H1 (cell line): ENCODE measurements at places on chromosomes 1 and 21. TPM values are rescaled to one million over a fixed set of nuclear protein-coding genes. Genes with fewer than 3 reads are reported as not detected.

Gene ARHGEF10L
- polyA plus RNA-seq, result 33.6 and 55.3 TPM in 2 replicates

DNA sequence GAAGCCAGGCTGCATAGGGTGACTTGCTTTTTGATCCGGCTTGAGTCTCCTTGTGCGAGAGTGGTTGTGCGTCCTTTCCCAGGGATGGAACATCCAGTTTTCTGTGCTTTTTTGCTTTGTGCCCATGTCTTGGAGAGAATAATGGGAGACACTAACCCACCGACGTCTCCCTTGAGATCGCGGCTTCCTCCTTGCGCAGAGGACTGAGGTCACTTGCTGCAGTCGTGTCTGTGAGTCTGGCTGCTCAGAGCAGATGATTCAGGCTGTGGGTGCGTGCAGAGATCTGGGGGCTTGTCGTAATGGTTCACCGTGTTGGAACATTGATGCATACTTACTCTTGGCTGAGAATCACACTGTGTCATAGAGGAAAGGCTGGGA is 164.5 kb upstream of the CACNA1E start:
- no peaks in the 10 kb centered on the region for H3K4me1 ChIP-seq
- peaks cover 54% of the 10 kb centered on the region for H3K27me3 ChIP-seq
- DNase-seq, result no peak
- peak overlapping the region; percentile 50 for H3K4me3 ChIP-seq

GRCh38 chr1:233990486-233990885 is 86.0 kb downstream of the SLC35F3 start:
- no peak for DNase-seq
- no peaks in the 10 kb centered on the region for H3K27me3 ChIP-seq
- H3K4me1 ChIP-seq, result no peaks in the 10 kb centered on the region
- no peaks in the 10 kb centered on the region for H3K36me3 ChIP-seq
- no peak overlapping the region for H3K27ac ChIP-seq

- no peaks in the 10 kb centered on the region for H3K27me3 ChIP-seq
- H3K4me1 ChIP-seq, result no peaks in the 10 kb centered on the region
- DNase-seq, result no peak
- no peaks in the 10 kb centered on the region for H3K36me3 ChIP-seq
Measured at GRCh38 chr1:113178106-113178505, 105.1 kb downstream of the LRIG2 start.
